ENCODE measurements at places on chromosomes 7 and 10.
A peak's percentile ranks its signal among the peaks of the same experiment; 100 is the strongest.

GRCh38 chr10:6393168-6393567 lies 186.9 kb downstream of the PRKCQ start:
- no peak for DNase-seq

- DNase-seq: no peak
Measured at GRCh38 chr7:37915438-37915837, 1.2 kb downstream of the SFRP4 start.

- peak; percentile 30 for DNase-seq
Measured at GRCh38 chr10:6579904-6580278, at the start of gene PRKCQ. Gene PRKCQ, minus strand, starts transcription at chr10:6580276. Its CDS starts 65,141 bp downstream, at chr10:6515135.

DNA sequence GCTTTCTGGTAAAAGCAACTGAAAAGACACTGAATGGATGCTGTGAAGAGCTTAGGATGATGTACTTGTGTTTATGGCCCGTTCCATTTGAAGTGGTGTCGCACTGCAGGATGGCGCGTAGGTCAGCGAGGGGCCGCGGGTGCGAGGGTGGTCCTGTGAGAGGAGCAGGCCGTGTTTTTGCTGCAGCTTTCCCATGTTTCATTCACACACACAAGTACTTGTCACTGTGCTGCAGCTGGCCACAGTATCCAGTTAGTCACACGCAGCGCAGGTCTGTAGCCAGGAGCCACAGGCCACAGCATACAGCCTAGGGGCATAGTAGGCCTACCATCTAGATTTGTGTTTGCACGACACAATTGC lies 23.2 kb downstream of the WIPI2 start:
- no peak for DNase-seq

GRCh38 chr7:100127866-100128636 lies 1.3 kb downstream of the MBLAC1 start:
- no peak for DNase-seq

DNA sequence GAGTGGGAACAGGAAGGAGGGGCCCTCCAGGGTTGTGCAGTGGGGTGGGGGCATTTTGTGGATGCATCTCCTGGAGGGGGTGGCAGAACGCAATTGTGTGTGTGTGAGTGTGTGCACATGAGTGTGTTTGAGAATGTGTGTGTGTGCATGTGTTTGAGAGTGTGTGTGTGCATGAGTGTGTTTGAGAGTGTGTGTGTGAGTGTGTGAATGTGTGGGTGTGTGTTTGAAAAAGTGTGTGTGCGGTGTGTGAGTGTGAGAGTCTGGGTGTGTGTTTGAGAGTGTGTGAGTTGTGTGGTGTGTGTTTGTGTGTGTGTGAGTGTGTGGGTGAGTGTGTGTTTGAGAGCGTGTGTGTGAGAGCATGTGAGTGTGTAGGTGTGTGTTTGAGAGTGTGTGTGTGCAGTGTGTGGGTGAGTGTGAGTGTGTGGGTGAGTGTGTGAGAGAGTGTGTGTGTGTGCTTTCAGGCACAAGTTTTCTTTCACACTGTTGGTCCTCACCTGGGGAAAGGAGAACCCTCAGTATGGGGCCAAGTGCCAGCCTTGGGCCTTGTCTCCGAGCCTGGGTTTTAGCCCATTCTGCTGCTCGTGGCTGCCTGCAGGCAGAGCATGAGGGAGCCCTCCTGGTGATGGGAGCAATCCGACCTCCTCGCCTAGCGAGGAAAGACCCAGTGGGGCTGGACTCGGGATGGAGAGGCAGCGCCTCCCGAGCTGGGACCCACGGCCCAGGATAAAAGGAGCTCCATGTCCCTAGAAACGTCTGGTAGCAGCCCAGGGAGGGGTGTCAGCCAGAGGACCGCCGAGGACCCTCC lies 35.6 kb downstream of the CDH23 start:
- DNase-seq: no peak

DNA sequence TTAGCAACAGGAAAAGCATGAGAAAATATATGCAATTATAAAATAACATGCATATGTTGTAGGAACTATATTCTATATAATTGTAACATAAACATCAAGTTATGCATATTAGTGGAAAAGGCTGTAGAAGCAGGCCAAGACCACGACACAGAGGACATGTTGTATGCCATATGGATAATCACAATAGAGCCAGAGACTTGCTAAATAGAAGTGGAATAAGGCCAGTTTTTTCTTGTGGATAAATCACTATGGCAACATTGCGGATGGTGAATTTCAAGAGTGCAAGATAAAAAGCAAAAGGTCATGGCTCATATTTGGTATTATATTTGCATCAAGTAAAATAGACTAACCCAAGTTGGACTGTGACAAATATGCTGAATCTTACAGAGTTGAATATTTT lies 93.0 kb downstream of the PCDH15 start:
- no peak for DNase-seq

GRCh38 chr7:154844499-154844898 lies 158.4 kb downstream of the PAXIP1 start:
- DNase-seq: no peak

DNA sequence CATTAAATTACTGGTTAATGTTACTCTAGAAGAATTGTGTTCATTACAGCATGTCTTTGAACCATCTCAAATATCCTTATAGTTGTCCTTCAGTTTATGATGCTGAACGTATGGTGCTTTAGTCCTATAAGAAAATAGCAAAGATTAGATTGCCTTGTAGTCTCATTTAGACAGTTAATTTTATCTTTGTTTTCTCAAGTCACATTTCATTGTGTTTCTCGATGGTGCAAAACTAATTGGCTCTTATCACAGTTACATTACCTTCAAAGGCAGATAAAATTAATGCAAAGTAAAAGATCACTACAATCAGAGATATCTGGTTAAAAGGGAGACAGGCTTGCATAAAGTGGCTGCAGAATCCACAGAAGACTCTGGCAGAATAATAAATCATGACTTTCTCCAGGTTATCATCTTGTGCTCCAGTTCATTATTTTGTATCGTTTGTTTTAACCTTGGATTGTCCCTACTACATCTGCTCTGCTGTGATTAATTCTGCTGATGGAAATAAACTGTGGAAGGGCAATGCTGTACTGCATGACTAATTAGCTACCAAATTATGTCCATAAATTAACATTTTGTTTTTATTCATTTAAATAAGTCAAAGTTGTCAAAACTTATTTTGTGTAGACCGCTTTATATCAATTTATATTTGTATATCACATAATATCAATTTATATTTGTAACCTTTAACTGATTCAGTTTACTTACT lies 24.2 kb downstream of the PRPS1L1 start:
- no peak for DNase-seq
